Lung (tissue), 17 donors: ENCODE measurements at places on chromosomes 11 and 22.

DNA sequence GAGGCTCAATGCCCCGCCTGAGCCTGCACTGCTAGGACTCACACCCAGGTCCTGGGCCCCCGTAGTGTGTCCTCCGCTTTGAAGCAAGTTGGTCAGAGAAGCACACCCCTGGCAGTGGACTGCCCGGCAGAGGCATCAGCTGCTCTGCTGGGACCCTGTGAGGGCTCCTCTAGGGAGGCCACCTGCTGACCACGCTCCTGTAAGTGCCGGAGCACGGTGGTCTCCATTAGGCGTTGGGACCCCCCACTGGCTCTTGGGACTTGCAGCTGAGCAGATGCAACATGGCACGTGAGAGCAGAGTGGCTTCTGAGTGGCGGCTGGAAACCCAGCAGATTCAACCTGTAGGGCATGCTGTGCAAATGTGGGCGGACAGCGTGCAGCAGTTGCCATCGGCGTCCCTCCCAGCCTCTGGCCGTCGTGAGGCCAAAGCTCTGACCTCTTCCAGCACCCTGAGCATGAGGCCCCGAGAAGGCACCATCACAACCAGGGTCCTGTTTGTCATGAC lies 16.9 kb downstream of the MRGPRG start:
- DNase-seq: no peak

GRCh38 chr11:61691380-61692156 lies 11.4 kb downstream of the DAGLA start:
- DNase-seq: peak; percentile 42

GRCh38 chr11:5992604-5993251 lies 5.9 kb upstream of the OR52L1 start:
- no peak for DNase-seq

- DNase-seq: no peak
These were observed 54.1 kb downstream of the MCAM start for GRCh38 chr11:119262668-119263351.
